ENCODE measurements at places on chromosomes 13 and 19.

DNA sequence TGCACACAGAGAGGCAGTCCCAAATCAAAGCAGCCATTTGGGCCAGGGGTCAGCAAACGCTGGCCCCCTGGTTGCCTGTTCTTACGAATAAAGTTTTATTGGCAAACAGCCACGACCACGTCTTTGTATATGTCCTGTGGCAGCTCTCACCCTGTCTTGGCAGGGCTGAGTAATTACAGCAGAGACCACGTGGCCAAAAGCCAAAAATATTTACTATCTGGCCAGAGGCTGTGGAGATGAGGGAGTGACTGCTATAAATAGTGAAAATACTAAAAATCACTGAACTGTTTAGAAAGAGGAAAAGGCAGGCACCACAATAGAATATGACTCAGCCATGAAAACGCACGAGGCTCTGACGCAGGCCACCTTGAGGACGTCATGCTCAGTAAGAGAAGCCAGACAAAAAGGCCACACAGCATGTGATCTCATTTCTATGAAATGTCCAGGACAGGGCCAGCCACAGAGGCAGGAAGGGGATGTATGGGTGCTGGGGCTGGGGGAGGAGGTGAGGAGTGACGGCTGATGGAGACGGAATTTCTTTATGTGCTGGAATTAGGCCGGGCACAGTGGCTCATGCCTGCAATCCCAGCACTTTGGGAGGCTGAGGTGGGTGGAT lies 29.4 kb downstream of the SMIM24 start:
- no peak for DNase-seq

DNA sequence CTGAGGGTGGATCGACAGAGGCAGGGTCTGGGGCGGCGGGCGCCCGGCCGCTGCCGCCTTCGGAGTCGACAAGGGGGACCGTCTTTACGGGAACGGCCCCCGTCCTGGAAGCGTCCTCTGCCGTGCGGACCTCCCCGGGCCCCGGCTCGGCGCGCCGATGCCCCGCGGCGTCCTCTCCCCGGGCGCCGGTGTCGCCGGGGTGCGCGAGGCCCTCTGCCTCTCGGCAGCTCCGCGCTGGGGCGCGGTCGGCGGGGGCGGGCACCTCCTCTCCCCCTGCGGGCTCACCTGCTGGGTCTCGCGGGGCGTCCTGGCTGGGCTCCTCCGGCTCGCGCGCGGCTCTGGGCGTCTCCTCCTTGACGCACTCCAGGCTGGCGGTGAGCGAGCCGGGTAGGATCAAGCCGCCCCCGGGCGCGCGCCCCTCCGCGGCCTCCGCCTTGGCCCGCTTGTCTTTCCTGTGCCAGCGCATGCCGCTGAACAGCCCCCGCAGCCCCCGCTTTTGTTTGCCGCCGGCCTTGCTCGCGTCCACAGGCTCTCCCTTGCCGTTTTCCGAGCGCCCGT lies 1.5 kb downstream of the AMER2 start:
- DNase-seq, result no peak

- no peak for DNase-seq
Observed at GRCh38 chr13:67128136-67128535, 102.0 kb downstream of the PCDH9 start.

DNA sequence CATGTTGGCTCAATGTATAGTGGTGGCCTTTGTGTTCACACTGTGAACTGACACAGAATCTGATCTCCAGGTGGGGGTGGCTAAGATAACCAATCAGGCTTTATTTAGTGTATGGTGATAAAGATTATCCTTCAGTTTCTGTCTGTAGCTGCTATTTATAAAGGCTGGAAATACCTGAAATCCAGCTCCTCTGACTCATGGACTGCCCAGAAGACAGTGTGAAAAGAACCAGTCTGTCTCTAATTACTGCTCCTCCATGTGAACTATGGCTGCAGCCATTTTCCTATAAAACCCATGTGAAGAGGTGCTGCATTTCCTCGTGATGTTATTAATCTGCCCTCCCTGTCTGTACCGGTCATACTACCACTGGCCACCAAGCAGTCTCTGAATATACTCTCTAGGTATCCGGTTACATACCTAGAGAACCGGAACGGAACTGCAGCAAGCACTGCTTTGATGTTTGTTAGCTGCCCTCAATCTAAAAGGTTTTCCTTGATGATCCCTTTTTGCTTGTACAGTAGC lies 238.0 kb downstream of the LHFPL6 start:
- no peak for DNase-seq

- DNase-seq, result no peak
Observed at GRCh38 chr13:41563341-41563983, 106.1 kb downstream of the RGCC start.

- no peak for DNase-seq
Observed at GRCh38 chr19:51797480-51797879, 2.5 kb downstream of the FPR3 start.

GRCh38 chr13:94590744-94591143 lies 5.2 kb downstream of the TGDS start:
- DNase-seq, result no peak

GRCh38 chr19:16470911-16471811 lies 609 bp downstream of the EPS15L1 start:
- no peak for DNase-seq

DNA sequence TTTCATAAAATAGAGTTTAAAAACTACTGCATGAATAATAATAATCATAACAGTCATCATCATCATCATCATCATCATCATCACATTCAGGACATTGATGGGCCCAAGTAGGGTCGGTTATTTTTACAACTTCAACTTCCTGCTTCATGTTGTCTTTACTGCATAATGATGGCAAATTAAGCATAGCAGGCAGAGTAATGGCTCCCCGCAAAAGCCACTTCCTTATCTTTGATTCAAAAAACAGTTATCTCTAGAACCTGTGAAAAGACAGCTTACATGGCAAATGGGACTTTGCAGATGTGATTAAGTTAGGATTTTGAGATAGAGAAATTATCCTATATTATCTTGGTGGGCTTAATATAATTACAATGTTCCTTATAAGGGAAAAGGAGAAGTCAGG lies 792.9 kb downstream of the LIG4 start:
- DNase-seq, result no peak

DNA sequence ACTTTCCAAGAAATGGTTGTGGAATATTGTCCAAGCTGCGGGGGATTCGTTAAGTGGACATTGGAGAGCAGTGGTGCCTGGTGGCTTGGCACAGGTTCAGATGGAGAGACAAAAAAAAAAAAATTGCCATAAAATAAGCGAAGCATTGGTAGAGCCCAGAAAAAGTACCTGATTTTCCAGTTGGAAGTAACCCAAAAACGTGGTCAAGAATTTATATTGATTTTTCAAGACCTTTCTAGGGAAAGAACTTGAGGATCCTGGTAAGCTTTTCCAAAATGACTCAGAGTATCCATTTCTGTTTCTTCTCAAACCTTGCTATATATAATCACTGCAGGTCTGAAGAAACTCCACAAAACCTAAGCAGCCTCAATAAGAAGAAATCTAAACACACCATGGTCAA lies 94.6 kb downstream of the ING1 start:
- DNase-seq, result no peak

DNA sequence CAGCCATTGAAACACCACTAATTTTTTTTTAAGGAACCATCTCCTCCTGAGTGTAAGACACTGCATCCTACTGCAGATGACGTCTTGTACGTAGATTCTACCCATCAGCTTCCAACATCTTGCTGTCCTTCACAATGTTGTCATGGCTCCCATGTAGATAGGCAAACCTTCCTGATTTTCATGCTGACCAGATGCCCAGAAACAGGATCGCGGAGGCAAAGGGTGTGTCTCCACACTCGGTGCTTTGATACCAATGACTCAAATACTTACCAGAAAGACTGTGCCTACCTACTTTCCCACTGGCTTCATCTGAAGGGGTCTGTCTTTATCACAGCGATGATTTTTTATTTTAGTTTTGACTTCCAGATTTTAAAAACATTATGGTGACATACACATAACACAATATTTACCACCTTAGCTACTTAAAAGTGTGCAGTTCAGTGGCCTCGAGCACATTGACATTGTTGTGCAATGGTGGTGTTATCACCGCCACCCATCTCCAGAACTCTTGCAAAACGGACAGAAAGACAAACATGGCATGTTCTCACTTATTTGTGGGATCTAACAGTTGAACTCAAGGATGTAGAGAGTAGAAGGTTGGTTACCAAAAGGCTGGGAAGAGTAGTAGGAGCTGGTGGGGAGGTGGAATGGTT lies 94.0 kb upstream of the PEG3 start:
- no peak for DNase-seq

GRCh38 chr19:1232652-1233072 lies 5.1 kb downstream of the CBARP start:
- DNase-seq, result no peak

DNA sequence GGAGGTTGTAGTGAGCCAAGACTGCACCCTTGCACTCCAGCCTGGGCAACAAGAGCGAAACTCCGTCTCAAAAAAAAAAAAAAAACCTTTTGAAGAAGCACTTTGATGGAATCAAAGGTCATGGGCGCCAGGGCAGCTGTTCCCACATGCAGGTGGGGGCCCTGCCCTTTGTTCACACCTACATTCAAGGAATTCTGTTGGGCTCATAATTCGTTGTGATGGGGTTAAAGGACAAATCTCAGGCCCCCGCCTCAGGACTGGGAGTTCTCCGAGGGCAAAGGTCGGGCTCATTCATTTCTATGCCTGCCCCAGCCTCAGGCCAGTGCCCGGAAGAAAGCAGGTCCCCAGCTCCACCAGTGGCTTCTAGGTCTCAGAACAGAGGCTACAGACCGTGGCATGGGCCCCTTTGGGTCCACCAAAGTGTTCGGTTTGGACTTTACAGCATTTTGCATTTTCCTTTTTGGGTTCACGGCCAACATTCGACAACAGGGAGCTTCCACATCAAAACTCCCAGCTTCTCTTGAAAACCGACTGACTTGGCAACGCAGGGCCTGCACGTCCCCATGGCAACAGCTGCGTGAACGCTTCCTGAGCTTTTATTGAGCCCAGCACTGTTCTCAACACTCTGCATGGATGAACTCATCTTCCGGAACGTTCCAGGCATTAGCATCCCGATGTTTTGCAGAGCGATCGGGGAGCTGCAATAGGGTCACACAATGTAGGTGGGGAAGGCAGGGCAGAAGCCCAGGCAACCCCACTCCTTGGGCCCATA lies 10.1 kb upstream of the GTF2F1 start:
- DNase-seq, result no peak

DNA sequence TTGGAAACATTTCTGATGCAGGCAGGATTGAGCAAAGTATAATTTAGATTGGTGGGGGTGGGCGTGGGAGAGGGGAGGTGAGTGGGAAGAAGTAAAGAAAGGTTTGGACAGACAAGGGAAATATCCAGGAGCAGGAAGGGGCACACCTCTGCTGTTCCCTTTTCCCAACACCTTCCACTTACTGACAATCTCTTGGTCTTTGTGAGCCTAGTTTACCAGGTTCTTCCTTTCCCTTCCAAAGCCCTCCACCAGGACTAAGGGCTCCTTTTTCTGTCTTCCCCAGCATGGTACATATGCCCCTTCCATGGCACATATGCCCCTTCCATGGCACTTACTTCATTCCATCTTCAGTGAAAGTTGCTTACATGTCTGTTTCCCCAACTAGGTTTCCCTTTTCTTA lies 6.2 kb upstream of the THSD1 start:
- no peak for DNase-seq

GRCh38 chr13:84431646-84432045 lies 549.4 kb upstream of the SLITRK1 start:
- DNase-seq, result no peak

DNA sequence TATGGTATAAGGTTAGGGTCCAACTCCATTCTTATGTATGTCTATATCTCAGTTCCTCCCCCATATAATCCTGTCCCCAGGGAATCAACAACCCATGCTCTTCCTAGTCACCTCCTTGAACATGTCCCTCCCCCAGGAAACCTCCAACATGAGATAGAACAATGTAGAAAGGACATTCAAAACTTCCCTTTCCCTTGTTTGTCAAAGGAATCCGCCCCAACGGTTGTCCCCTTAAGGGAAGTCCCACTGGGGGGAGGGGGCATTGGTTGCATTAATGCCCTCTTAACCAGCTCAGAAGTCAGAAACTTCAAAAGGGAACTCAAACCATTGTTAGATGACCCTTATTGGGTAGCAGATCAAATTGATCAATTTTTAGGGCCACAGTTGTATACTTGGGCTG lies 6.8 kb upstream of the ZNF561 start:
- DNase-seq, result no peak

DNA sequence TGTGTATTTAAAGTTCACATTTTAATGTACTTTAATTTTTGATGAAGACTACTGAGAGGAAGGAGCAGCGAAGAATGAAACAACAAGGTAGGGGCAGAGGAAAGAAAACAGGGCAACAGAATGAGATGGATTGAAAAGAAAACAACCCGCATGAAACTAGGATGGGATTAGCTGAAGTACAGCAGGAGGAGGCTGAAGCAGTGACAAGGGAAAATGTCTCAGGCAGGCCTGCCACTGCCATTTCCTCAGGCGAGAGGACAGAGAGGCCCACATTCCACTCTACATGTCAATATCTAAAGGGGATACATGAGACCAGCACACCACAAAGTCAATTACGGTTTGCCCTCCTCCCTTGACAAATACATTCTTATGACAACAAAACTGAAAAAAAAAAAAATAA lies 1703.2 kb downstream of the EFNB2 start:
- no peak for DNase-seq

DNA sequence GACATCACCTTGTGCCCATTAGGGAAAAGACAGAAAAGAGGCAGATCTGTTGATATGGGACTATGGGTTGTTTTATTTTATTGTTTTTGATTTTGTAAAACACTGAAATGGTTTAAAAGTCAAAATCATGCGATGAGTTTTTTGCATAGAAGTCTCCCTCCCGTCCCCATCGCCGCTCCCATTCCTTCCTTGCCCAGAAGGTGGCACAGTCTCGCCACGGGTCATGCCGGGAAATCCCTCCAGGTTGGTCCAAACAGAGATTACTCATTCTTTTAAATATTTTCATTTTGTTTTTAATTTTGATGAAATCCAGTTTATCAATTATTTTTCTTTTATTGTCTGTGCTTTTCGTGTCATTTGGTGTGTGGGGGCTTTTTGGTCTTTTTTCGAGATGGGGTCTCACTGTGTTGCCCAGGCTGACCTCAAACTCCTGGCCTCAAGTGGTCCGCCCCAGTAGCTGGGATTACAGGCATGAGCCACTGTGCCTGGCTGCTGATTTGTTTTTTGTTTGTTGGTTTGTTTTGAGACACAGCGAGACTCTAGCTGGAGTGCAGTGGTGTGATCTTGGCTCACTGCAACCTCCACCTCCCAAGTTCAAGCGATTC lies 9.2 kb downstream of the PGPEP1 start:
- no peak for DNase-seq
